Tibial artery (tissue), 4 donors: ENCODE measurements at places on chromosomes 6 and 20.

GRCh38 chr20:35974256-35974655, 5.9 kb downstream of the CNBD2 start:
- DNase-seq: no peak

DNA sequence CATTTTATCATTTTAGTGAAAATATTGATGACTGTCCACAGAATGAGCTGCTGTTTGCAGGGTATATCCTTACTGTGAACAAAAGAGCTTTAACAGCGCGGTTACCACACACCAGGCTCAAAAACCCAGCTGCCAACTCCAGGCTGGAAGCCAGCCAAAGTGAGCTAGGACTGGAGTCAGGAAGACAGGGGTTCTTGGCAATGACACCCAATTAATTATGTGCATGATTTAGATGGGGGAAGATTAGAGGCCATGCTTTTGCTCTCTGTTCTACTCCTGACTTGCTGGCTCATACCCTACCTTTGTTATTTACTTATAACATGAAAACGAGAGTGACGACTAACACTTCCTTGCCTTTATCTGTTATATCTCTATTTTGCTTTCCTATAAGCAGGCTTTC, 128.9 kb upstream of the SHLD1 start:
- DNase-seq: no peak

- no peak for DNase-seq
Measured at GRCh38 chr6:114446342-114446741, 103.5 kb upstream of the HS3ST5 start.

GRCh38 chr20:24879875-24880274, 69.2 kb upstream of the CST7 start:
- no peak for DNase-seq

DNA sequence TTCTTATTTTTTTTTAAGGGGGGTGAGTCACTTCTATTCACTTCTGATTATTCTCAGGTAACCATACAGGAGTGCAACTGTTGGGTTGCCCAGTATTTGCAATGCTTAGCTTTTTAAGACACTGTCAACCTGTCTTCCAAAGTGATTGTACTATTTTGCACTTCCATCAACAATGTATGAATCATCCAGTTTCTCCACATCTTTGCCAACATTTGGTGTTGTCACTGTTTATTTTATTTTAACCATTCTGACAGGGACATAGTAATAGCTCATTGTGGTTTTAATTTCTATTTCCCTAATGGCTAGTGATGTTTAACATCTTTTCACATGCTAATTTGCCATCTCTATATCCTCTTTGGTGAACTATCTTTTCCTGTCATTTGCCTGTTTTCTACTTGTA, 1.4 kb upstream of the SLC13A3 start:
- no peak for DNase-seq

GRCh38 chr6:49782293-49782692, 4.8 kb downstream of the PGK2 start:
- no peak for DNase-seq

GRCh38 chr20:37928996-37929682, 26.2 kb downstream of the VSTM2L start:
- DNase-seq: no peak
